Tongue (tissue), 3 donors: ENCODE measurements at places on chromosomes 7 and 10. TPM values are rescaled to one million over a fixed set of nuclear protein-coding genes. Genes with fewer than 3 reads are reported as not detected.

GRCh38 chr7:46613116-46613515 lies 692.0 kb upstream of the IGFBP3 start:
- DNase-seq, result no peak

- no peak for DNase-seq
These were observed 158.5 kb downstream of the TRIL start for GRCh38 chr7:28799619-28800018.

DNA sequence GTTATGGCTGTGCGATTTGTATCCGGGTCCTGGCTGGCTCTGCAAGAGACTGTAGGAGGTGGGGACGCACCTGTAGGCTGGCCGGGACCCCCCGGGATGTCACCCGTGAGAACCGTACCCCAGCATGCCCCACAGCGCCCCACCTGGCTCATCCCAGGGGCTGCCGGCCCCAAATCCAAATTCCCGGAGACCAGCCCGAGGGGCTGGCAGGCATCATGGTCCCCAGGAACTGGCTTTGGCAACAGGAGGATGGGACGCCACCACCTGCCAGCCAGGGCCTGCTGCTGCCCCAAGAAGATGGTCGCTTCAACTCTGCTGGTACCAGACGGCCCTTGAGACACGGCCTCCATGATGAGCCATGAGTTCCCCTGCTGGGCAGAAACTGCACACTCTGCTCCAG lies 239.4 kb downstream of the ELFN1 start:
- no peak for DNase-seq

GRCh38 chr10:22681783-22682183 lies 32.6 kb downstream of the PIP4K2A start:
- no peak for DNase-seq

- DNase-seq, result no peak
These were observed 122.6 kb upstream of the PTER start for GRCh38 chr10:16314259-16314658.

GRCh38 chr7:1596181-1597043 lies 26.6 kb upstream of the PSMG3 start:
- DNase-seq, result no peak

- peak; percentile 87 for DNase-seq
These were observed 5.3 kb downstream of the SRGN start for GRCh38 chr10:69092959-69093850.

DNA sequence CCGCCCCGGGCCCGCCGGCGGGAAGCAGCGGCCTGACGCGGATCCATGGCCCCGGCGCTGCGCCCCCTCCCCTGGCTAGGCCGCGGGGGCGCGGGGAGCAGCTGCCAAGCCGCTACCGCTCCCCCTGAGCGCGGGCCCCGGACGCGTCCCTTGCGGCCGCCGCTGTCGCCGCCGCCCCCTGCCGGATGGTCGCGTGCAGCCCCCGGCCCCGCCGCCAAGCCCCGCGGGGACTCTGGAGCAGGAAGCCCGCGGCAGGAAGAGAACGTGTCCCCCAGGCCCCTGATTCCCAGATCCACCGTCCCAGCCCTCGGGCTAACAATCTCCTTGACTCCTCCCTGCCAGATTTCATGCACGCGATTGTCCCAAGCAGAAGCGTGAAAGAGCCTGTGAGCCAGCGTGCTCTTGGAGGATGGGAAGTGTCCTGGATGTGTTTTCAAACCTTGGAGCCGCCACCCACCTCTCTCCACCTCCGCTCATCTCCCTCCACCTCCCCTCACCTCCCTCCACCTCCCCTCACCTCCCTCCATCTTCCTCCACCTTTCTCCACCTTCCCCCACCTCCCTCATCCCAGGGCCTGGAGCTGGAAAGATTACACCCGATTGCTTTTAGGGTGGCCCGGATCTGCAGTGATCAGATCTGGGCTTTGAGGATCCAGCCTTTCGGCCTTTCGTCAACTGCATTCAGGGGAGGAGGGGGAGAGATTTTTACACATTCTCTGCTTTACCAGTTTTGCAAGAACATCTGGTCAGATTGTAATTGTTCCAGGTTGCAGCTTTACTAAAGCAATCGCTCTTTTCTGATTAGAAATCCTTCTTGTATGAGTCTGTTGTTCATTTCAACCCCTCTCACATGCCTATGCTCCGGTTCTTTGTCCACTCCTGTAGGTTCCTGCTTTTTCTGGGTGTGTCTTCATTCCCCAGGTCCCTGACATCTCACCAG lies 570 bp upstream of the PRTFDC1 start:
- DNase-seq, result peak; percentile 83

XRCC2 gene
- 3.8 TPM for total RNA-seq

VGF gene
- not detected for total RNA-seq
